ENCODE measurements at places on chromosomes 6 and 20.

- no peak for DNase-seq
These were observed 124.7 kb downstream of the CD24 start for GRCh38 chr6:106849676-106850332.

DNA sequence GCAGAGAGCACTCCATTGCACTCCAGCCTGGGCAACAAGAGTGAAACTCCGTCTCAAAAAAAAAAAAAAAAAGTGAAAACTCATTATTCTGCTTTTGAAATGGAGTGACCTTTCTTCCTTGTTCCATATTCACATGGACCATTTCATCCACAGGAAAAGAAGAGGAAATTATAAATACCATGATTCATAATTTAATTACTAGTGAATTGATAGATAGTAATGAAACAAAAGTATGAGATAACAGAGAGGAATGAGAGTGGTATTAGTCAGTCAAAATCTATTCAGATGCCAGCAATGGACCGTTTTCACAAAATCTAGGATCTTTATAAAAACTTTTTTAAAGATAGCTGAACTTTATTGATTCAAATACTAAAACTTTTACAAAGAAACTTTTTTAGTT lies 443.1 kb upstream of the FLRT3 start:
- DNase-seq: no peak

GRCh38 chr6:34102099-34102656 lies 43.7 kb downstream of the GRM4 start:
- DNase-seq: no peak

DNA sequence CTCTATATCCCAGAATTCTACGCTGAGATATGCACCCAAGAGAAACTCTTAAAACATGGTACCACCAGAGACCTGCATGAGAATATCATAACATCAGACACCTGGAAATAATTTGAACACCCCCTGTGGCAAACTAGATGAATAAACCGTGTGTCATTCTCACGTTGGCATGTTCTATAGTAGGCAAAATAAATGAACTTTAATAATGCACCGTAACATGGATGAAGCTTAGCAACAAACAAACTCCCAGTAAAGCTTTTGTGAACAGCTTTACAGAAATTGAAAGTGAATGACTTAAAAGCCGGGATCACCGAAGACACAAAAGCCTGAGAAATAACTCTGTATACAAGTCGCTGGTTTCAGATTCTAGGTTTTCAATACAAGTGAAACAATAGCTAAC lies 1166.8 kb upstream of the CITED2 start:
- no peak for DNase-seq

GRCh38 chr6:41642960-41643898 lies 5.0 kb downstream of the MDFI start:
- DNase-seq: no peak

DNA sequence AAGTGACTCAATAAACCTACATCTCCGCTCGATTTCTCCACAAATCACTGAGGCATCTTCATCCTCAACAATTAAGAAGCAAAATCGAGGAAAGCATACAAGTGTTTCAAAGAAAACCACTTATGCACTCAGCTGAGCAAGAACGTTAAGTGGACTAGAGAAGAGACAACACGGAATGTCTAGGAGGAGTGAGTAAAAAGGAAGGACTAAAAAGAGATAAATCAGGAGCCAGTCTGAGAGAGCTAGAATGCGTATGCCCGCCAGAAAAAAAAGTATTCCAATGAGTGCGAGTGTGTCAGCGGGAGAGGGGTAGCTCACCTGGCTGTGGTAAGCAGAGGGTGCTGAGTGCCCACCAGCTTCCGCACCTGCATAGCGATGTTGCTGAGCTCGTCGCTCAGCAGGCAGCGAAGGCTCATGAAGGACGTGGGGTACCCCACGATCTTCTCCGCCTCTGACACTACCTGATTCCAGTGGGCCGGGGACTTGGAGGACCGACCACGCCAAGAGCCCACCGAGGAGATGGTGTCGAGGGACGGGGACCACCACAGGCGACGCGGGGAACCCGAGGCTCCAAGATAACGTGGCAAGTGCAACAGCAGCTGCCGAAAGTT lies 587 bp downstream of the PDSS2 start:
- peak; percentile 6 for DNase-seq

DNA sequence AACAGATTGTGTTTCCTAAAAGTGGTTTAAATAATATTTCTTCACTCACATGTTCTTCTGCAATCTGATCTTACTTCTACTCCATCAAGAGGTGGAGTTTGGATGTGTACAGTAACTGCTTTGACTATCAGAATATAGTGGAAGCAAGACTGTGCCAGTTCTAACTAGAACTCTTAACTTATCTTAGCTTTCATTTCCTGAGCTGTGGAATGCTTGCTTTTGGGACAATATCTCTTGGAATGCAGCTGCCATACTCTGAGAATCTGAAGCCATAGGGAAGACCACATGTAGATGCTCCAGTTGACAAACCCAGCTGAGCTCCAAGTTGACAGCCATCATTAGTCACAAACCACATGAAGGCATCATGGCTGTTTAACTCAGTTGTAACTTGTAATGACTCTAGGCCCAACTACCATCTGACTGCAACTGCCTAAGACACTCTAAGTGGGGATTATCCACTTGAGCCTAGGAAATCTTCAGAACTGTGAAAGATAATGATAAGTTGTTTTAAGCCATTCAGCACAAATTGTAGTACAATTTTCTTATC lies 40.8 kb upstream of the MAN1A1 start:
- no peak for DNase-seq

- DNase-seq: no peak
These were observed 109.8 kb downstream of the UBE3D start for GRCh38 chr6:82955841-82956240.

DNA sequence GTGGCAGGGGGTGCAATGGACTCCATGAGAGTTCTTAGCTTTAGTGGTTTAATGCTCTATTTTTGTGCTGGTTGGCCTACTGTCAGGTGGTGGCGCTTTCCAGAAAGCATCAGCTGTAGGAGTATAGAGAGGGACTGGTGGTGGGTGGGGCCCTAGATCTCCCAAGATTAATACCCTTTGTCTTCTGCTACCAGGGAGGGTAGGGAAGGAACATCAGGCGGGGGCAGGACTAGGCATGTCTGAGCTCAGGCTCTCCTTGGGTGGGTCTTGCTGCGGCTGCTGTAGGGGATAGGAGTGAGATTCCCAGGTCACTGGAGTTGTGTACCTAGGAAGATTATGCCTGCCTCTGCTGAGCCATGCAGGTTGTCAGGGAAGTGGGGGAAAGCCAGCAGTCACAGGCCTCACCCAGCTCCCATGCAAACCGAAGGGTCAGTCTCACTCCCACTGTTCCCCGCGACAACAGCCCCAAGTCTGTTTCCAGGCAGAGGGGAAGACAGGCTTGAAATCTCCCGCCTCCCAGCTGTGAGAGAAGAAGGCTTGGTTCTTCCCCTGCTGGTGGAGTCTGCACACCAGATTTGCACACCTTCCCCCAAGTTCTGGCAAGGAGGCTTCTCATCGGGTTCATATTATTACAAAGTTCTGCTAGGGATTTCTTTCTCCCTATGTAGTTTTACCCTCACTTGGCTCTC lies 46.7 kb upstream of the PKIB start:
- no peak for DNase-seq

GRCh38 chr6:162092816-162093502 lies 634.6 kb downstream of the PRKN start:
- DNase-seq: no peak

DNA sequence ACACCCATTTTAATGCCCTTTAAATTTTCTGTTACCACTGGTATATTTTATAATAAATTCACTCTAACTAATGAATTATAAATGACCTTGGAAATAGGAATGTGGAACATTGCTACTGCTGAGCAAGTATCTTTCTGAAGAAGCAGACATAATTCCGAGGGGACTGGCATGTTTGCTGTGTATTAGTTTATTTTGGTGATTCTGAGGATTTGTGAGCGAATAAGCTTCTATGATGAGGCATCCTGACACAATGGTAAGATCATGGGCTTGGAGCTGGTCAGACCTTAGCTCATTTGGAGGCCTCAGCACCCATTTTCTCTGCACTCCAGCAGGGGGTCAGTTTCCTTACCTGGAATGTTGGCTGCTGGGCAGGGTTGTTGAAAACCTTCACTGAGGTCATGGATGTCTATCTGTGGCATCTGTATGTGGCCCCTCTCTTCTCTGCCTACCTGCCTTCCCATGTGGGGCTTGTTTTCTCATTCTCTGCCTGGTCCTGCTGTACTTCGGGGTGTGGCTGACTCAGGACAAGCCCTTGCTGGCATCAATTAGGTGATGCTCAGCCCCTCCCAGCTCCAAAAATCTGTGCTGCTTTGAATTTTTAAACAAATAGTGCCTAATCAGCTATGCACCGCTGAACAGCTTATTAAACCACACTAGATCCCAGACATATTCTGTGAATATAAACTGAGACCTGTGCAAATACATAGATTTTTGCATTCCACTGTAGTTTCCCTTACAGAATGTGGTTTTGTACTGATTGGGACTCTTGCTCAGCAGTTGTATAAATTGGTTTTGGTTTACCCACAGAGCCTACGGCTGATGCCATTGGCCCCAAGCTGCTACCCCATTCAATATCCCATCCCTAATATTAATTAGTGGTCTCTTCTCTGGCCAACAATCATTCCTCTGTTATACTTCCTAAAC lies 10.7 kb downstream of the ARID1B start:
- DNase-seq: no peak

DNA sequence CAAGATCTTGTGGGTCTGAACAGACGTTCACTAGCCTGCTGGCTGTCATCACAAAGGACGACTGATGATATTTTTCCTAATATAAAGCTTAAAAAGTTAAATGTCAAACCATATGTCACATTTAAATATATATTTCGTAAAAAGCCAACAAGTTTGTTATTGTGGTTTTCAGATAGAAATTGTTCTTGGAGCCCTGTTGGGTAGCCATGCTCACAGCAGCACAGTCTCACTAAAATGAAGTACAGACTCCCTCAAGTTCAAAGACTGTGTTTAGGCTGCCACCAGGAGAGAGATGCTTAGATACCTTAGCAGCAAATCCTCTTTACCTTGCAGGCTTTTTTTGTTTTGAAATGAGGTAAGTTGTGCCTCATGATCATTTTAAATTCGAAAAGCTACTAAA lies 17.8 kb downstream of the EEF1E1 start:
- DNase-seq: no peak

GRCh38 chr20:48538856-48539255 lies 288.9 kb downstream of the PREX1 start:
- no peak for DNase-seq

DNA sequence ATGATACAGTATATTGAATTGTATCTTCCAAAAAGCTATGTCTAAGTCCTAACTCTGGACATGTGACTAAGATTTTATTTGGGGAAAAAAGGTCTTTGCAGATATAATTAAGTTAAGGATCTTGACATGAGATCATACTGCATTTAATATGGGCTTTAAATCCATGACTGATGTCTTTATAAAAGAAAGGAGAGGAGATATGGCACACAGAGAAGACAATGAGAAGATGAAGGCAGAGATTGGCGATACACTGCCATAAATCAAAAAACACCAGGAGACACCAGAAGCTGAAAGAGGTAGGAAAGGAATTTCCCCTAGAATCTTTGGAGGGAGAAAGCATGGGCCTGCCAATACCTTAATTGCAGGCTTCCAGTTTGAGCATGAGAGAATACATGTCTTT lies 1450.2 kb downstream of the HACE1 start:
- no peak for DNase-seq

DNA sequence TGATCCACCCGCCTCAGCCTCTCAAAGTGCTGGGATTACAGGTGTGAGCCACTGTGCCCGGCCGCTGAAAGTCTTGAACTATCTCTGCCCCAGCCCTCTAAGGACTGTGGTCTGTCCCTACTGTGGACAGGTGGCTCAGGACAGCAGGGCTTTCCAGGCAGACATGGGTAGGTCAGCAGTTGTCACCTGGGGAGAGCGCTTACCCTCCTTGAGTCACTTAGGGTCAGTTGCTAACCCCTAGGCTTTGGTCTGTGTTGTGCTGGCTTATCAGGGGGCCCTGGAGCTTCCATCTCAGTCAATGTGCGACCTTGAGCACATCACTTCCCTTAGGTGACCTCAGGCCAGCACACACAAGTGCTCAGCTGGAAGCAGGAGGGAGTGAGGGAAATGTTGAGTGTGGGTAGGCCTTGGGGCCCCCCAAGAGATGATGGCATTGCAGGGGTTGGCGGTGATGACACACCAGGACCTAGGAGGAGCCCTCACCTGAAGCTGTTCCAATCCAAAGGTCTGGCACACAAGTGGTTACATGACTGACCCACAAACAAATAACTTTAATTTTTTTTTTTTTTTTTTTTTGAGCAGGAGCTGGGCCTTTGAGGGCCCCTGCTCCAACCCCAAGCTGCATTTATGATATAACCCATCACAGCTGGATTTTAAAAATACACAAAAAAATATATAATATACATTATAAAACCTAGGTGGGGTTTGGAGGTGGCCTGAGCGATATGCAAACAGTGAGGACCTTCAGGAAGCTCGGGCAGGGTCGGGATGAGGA lies 5.1 kb downstream of the RPL10A start:
- no peak for DNase-seq

- no peak for DNase-seq
These were observed 76.3 kb upstream of the TGM3 start for GRCh38 chr20:2219481-2220006.

DNA sequence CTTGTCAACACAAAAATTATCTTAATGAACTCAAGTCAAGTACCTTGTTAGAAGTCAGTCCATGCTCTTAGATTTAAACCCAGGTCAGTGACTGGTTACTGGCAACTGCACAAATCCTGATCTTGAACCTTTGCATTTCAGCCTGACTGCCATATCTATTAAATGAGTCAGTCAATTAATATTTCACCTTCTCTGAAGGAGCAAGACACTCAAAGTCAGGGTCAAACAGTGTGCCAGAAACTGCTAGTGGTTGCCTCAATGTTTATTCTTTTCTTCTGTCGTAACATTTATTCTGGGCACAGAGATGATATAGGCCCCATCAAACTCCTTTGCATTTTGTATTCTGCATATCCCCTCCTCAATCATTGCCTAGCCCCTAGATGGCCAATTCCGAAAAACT lies 193.9 kb upstream of the MOCS1 start:
- DNase-seq: no peak

GRCh38 chr6:161412795-161413194 lies 138.9 kb upstream of the AGPAT4 start:
- DNase-seq: no peak

GRCh38 chr6:14743144-14743473 lies 502.8 kb upstream of the JARID2 start:
- no peak for DNase-seq

DNA sequence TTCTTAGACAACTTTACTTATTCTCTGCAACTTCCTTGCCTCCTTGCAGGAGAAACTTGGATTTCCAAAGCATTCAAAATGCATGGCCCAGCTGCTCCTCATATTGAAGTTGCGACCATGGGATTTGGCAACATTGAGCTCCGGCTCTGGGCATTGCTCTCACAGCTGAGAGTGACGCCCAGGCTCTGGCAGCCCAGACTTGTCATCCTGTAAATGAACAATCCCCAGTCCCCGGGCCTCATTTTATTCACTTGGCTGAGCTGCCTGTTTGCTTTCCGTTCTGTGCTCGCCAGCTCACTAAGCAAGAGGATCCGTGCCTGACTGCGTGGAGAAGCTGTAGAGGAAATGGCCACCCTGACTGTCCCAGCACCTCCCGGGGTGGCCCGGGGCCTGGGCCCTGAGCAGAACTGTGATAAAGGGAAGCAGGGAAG lies 119.5 kb upstream of the CD93 start:
- no peak for DNase-seq
